ENCODE measurements at places on chromosomes 1 and 21. TPM values are rescaled to one million over a fixed set of nuclear protein-coding genes. Genes with fewer than 3 reads are reported as not detected.

- no peak for DNase-seq
- no peaks in the 10 kb centered on the region for H3K27me3 ChIP-seq
- H3K27ac ChIP-seq: no peak overlapping the region
- H3K36me3 ChIP-seq: no peaks in the 10 kb centered on the region
Measured at GRCh38 chr1:8578936-8579335, 238.5 kb downstream of the RERE start.

DNA sequence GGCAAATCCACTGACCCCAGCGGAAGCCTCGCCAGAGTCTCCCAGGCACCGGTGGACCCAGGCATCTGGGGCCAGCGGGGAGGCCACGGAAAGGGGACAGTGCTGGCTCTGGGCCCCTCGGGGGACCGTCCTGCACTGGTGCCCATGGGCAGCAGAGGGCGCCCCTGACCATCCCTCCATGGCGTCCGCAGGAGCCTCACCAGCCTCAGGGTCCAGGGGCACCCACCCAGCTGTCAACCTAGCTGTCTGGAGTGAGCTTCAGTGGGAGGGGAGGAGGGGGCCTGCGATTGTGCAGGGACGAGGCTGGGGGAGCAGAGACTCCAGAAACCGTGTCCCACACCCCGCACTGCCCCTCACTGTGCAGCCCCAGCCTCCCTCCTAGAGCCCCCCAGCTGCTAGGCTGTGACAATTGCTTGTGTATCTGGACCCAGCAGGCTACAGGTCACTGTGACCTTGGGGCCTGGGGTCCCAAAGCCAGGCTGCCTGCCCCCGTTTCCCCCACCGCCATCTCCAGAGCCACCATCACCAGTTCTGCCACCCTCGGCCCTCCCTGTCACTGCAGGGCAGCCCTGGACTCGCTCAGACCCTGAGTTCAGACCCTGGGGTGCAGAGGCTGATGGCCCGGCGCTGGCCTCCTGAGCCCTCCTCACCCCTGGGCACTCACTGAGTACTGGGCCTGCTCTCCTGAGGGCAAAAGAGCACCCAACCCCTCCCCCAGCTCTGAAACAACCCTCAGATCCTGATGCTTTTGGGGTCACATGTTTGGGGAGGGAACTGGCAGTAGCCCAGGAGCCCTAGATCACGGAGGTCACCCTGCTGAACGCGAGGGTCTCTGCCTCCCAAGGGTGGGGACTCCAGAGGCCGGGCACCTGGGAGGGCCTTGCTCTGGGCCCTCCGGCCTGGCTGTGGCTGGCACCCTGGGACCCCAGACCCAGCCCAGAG lies 10.6 kb upstream of the COL6A1 start:
- no peaks in the 10 kb centered on the region for H3K27me3 ChIP-seq
- H3K4me1 ChIP-seq: no peaks in the 10 kb centered on the region
- H3K36me3 ChIP-seq: no peaks in the 10 kb centered on the region
- H3K4me3 ChIP-seq: no peak overlapping the region

DNA sequence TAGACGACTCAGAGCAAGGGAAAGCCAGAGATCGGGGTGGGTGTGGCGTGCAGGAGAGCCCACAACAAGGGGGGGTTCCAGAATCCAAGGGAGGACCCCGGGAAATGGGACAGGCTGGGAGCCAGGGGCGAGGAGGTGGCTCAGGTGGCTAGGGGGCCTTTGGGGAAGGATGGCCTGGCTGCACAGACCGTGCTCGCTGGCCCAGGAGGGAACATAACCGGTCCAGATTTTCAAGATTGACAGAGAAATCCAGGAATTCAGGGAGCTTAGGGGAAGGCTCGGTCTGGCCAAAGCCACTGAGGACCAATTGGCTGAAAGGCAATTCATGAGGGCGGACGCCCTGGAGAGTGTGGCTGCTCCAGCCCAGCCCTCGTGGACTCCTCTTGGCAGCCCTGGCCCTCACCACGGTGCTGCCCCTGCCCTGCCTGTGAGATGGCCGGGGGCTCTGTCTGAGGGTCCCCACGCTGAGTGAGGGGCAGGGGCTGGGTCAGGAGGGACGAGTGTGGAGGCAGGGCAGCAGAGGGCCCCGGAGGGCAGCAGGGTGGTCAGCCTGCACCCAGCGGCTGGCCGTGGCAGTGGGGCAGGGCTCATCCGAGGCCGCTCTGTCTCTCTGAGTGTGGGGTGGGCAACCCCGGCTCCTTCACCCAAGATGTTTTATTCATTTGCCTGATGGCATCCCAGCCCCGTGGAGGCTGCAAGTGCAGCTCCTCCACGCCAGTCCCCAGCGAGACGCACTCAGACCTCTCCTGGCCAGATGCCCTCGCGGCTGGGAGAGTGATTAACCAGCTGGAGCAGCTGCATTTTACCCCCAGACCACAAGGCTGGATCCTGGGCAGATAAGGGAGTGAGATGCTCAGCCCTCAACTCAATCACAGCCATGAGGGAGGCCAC lies 5.6 kb upstream of the LRRC3 start:
- H3K36me3 ChIP-seq: no peaks in the 10 kb centered on the region
- no peak overlapping the region for H3K4me3 ChIP-seq
- H3K4me1 ChIP-seq: peaks cover 2% of the 10 kb centered on the region
- no peak overlapping the region for H3K27ac ChIP-seq
- DNase-seq: no peak

GRCh38 chr1:233355841-233356704 lies 28.5 kb downstream of the MAP3K21 start:
- H3K4me3 ChIP-seq: no peak overlapping the region
- no peaks in the 10 kb centered on the region for H3K36me3 ChIP-seq
- DNase-seq: no peak
- no peak overlapping the region for H3K27ac ChIP-seq
- no peaks in the 10 kb centered on the region for H3K27me3 ChIP-seq
- no peaks in the 10 kb centered on the region for H3K4me1 ChIP-seq

Gene SORT1
- 120 TPM for total RNA-seq

DNA sequence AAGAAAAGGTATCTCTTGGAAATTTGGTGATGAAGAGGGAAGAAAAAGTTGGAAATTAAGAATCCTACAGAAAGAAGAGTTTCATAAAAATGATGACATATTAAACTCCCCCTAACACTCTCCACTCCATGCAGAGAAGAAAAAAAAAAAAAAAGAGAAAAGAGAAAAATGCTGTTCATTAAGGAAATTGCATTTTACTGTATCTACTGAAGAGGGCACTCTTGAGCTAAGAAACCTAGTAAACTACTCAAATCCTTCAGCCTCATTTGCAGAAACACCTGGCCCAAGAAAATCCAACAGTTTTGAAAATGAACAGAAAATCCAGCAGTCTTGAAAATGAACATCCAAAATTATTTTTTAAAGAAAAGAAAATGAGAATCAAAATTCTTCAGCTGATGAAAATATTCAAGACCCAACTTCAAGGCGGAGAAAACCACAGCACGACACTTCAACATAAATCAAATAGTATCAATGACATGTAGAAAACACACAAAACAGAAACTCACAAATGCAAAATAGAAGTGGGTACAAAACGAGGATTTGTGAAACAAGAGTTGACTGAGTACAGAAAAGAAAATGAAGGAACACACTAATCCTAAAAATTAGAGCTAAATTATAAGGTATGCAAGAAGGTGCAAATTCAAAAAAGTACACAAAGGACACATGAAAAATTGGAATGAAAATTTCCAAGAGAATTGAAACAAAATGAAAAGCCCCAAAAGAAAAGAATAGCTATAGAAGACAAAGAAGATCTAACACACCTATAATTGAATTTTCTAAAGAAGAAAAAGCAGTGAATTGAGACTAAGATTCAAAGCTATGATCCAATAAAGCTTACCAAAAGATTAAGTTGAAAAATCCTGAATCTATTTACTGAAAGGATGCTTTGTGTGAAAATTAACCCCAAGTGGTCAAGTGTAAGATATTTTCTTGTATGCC lies 73.2 kb upstream of the DNAJC6 start:
- no peak for DNase-seq
- no peaks in the 10 kb centered on the region for H3K4me1 ChIP-seq
- H3K36me3 ChIP-seq: no peaks in the 10 kb centered on the region
- no peak overlapping the region for H3K27ac ChIP-seq

DNA sequence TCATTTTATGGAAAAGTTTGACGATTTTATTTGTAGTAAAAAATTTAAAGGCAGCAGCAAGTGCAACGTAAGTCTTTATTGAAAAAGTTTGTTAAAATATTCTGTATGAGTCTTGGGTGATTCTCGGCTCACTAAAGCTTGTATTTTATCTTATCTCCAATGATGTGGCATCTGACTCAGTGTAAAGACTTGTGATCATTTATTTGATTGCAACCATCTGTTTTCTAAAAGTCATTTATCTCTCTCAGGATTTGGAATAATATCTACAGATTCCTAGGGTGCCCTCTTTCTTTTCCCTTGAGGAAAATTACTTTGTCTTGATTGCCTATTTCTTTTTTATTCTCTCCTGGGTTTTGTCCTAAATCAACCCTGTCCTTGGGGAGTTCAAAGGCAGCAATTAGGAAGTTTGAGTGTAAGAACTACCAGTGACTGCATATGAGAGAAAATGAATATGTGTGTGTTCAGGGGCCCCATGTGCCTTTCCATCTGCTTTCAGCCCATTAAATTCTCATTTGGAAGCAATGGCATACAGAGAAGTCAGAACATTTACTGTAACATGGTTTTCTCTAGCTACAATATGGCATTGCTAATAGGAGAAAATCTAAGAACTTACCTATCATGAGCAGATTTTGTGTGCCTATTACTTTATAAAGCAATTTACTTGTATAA lies 575.0 kb upstream of the CHRM3 start:
- no peak for DNase-seq
- H3K27ac ChIP-seq: no peak overlapping the region
- H3K27me3 ChIP-seq: no peaks in the 10 kb centered on the region
- no peak overlapping the region for H3K4me3 ChIP-seq
- H3K36me3 ChIP-seq: no peaks in the 10 kb centered on the region

GRCh38 chr1:166819974-166820373 lies 19.3 kb upstream of the POGK start:
- no peak overlapping the region for H3K4me3 ChIP-seq
- no peaks in the 10 kb centered on the region for H3K27me3 ChIP-seq
- no peaks in the 10 kb centered on the region for H3K36me3 ChIP-seq
- H3K4me1 ChIP-seq: no peaks in the 10 kb centered on the region

Gene HAPLN2
- 1.2 TPM for total RNA-seq

- no peak for DNase-seq
- H3K27ac ChIP-seq: peak overlapping the region; percentile 75
- H3K4me1 ChIP-seq: no peaks in the 10 kb centered on the region
- H3K36me3 ChIP-seq: no peaks in the 10 kb centered on the region
- no peaks in the 10 kb centered on the region for H3K27me3 ChIP-seq
Measured at GRCh38 chr1:61301824-61302657, 219.7 kb downstream of the NFIA start.

DNA sequence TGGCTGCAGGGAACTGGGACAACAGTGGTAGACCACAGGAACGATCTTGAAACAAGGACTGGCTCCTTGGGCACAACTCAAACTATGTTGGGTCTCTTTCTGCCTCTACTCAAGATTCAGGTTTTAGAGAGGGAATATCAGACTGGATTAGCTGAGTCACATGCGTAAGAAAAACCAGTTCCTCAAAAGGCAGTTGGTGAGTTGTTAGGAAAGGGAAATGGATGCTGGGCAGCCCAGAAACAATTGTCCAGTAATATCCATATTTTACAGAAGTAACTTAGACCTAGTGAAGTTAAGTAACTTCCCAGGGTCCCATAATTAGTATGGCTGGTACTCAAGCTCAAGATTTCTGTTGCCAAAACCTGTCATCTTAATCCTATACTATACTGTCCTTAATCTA lies 27.0 kb upstream of the TMEM39B start:
- H3K4me1 ChIP-seq: no peaks in the 10 kb centered on the region
- H3K36me3 ChIP-seq: peaks cover 6% of the 10 kb centered on the region
- H3K27ac ChIP-seq: no peak overlapping the region
- no peaks in the 10 kb centered on the region for H3K27me3 ChIP-seq
- H3K4me3 ChIP-seq: no peak overlapping the region

DNA sequence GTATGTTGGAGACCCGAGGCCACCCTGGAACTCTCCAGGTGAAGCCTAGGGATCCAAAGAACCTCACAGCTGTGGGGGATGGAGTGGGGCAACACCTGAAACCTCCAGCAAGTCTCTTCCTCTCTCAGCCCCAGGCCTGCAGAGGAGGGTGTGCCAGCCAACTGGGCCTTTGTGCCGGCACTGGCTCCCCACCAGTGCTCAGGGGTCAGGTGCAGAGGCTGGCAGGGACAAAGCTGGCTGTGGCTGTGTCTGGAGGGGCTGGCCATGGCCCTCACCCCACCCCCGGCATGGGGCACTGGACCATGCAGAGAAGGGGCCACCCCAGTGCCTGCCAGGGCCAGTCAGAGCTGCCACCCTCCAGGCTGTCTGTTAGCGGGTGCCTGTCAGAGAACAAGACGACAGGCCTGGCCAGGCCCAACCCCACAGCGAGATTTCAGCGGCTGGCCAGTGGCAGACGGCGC lies 3.9 kb downstream of the COL18A1 start:
- no peaks in the 10 kb centered on the region for H3K36me3 ChIP-seq
- H3K4me1 ChIP-seq: peaks cover 89% of the 10 kb centered on the region
- H3K27ac ChIP-seq: peak overlapping the region; percentile 90
- no peak for DNase-seq
- no peaks in the 10 kb centered on the region for H3K27me3 ChIP-seq
- no peak overlapping the region for H3K4me3 ChIP-seq

DNA sequence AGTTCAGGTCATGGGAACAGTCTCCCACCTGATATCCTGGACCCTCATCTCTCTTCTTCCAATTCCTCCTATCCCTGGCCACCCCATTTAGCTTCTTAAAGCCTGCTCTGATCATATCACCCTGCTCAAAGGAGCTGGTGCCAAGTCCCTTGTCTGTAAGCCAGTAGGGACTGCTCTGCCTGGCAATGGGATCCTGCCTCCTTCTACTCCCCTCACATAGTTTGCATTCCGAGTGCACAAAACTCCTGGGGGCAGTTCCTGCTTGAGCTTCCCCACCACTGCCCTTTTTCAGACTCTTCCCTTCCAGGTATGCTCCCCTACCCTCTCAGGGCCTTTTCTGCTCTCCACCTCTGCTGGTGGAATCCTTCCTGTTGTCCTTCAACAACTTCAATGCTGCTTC lies 48.1 kb downstream of the NGF start:
- DNase-seq: no peak
- H3K36me3 ChIP-seq: no peaks in the 10 kb centered on the region
- no peak overlapping the region for H3K27ac ChIP-seq
- no peak overlapping the region for H3K4me3 ChIP-seq
- no peaks in the 10 kb centered on the region for H3K4me1 ChIP-seq

Gene LCE3B
- total RNA-seq: not detected

Gene PLA2G4A
- total RNA-seq: 5.8 TPM
